ENCODE measurements at places on chromosomes 16 and 17.

- DNase-seq: no peak
Measured at GRCh38 chr17:71580220-71580619, 540.6 kb upstream of the SOX9 start.

DNA sequence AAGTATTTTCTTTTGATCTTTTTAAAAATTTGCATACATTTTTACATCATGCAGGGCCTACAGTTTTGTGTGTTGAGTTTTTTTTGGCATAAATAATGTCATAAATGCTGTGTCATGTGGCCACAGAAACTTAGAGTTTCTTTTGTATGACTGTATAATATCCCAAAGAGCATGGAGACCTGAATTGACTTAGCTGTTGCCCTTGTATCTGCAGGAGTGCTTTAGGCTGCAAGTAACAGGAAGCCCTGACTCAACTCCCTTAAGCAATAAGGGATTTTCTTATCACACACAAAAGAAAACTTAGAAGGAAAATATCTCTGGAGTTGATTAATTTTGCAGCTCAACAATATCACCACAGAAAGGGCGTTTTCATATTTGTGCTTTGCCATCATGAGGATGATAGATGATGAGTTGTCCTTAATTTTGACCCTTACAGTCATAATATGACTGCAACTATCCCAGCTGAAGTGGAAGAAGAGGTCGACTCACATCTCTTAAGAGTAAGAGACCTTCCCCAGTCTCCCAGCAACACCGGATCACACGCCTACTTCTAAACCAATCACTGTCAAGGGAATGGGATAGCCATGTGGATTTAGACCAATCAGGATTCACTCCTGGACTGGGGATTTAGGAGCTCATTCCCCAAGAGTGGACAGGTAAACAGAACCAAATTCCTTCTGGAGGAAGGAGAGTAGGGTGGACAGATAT is 138.9 kb downstream of the GSG1L start:
- no peak for DNase-seq

DNA sequence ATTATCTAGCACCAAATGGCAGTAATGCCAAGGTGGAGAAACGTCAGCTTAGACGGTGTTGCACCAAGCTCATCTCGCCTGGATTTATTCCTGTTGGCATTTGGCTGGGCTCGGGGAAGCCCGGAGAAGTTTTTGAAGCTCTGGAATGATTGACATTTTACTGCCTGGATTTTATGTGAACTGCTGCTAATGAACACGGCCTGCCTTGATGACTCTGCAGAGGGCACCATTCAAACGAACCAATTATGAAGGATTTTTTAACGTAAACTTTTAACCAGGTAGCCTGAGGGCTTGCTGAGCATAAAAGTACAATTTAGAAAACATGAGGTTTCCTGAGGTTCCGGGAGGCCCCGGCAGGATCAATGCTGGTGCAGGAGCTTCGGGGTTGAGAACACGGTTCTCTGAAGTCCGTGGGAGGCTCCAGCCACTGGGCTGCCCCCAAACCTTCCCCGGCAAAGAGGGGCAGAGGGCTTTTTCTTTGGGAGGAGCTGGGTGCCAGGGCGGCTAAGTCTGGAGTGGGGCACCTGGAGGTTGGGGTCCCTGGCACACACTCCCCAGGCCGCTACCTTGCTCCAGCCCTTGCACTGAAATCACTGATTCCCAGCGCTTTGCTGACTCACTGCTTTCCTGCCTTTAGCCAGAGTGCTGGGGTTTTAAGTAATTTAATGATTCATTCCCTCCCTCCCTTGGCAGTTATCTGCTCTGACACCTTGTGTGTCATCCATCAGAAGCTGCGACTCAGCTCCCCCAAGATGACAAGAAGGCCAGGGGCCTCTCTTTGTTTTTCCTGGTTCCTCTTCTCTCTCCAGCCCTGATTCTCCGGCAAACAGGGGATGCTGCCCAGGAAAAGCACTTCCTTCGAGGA is 161.2 kb upstream of the IRX3 start:
- no peak for DNase-seq

DNA sequence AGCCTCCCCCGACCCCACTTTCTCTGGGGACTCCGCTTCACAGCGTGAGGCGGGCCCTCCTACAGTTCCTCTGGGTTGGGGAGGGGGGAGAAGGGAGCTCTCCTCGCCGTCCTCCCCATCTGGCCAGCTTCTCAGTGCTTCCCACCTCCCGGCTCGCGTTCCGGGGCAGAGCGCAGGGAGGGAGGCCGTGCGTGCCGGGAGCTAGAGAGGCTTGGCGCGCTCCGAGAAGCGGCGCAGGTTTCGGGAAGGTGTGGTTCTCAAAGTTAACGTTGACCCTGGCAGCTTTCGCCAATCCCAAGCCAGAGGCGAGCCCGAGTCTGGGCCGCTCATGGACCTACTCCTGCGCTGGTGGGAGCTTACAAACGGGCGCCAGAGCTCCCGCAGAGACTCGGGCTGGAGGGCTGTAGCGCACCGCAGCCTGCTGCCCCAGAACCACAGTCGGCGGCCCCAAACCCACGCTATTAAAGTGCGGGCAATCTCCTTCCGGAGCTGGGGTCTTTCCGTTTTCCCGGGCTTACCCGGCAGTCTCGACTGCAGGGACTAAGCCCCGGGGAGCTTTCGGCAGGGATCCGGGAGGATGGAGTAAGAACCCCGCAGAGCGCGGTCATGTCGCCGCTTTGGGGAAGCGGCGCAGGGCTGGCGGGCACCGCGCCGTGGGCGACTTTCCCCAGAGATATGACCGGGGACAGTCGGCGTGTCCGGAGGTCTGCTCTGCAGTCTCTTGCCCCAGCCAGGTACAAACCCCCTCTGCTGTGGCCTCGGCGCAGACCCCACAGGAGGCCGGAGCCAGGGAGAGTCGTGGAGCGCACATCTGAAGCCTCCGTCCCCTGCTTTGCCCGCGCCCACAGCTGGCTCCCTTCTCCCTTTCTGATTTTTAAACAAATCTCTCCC is 787 bp downstream of the CDH11 start:
- DNase-seq: peak; percentile 31

DNA sequence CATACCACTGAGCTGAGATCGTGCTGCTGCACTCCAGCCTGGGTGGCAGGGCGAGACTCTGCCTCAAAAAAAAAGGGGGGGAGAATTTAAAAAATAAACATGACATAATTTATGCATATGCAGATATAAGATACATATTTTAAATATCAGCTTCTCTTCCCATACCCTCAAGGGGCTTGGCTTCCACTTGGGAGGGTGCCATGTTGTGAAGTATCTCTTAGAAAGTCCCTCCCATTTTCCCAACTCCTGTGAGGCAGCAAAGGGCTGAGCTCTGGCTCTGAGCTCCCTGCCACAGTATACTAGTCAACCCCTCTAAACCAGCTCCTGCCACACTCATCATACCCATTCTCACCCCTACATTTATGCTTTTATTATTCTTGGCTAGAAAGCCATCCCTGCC is 39.4 kb downstream of the MYH11 start:
- DNase-seq: no peak

DNA sequence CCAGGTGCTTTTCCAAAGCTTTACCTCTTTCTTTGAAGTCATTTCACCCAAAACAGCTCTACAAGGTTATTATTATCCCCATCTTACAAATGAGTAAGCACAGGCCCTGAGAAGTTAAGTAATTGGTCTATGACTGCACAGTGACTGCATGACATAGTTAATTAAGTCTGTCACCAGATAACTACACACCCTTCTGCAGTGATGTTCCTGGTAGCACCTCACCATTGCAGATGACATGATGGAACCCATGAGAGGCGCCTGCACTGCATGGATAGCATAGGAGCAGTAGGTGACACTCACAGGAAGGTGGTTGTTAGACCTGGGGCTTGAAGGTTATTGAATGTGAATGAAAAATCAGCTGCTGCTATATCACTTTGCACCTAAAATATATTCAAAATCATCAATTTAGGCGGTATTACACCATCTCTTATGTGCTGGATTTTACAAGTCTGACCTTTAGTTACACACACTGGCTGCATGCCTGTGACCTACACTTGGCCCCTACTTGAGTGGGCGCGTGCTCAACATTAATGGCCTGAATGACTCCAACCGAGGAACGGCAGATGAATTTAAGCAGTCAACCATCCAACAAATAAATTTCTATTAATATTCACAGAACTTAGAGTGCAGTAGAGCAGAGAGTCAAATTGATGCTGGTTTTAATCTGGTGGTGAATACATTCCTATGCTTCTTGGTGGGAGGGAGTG is 239.6 kb downstream of the CDH11 start:
- no peak for DNase-seq

DNA sequence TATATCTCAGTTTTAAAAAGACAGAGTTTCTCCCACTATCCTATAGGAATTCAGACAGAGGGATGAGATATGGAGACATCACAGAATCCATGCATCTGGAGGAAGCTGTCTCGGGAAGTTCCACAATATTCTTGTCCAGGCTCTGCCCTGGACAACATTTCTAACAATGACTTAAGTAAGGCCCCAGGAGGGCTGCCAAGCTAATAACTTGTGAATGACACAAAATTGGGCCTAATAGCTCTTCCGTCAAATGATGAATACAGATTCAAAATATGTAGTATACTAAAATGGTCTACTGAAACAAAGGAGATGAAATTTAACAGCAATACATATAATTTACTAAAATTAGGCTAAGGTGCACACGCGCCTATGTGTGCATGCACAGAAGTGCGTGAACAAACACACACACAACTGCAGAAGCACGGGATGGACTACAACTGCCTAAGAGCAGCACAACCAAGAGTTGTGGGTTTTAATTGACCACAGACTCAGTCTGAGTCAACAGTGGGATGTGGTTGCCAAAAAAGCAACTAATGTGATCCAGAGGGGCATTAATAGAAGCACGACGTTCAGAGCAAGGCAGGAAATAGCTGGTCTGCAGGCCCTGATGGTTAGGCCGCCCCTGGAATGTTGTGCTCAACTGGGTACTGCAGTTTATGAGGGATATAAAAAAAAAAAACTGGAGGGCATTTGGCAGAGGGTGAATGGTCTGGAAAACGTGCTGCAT is 26.3 kb upstream of the HS3ST2 start:
- DNase-seq: no peak

- DNase-seq: no peak
Measured at GRCh38 chr17:34365340-34365739, 2.3 kb upstream of the CCL1 start.

DNA sequence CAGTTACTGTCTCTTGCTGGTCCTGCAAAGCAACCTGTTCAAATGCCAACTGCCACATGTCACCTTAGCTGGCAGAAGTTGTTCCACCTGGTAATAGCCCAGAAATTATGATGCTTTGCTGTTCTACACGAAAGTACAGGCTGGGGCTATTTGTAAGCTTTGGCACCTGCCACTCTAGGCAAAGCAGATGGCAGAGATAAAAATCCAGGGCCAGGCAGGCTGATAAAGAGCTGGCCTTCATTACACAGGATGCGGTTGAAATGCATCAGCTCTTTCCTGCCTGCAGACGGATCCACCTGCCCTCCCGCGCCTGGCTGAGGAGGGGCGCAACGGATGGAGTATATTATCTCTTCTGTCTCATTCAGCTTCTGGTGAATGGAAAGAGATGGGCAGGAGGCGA is 29.3 kb upstream of the KDM8 start:
- DNase-seq: no peak

DNA sequence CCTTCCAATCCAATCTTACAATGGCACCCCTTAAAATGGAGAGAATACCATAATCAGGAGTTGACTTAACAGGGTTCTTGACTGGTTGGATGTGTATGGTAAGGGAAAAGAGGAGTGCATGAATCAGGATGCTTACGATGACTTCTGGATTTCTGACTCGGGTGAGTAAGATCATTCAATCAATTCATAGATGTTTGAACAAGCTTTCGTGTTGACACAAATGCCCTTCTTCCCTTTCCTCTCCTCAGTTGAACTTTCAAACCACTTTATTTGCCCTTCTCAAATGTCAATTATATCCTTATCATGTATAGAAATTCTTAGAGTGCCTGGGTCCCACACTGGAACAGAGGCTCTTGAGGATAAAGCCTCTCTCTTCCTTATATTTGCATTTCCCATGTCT is 25.9 kb downstream of the ABCC12 start:
- no peak for DNase-seq

DNA sequence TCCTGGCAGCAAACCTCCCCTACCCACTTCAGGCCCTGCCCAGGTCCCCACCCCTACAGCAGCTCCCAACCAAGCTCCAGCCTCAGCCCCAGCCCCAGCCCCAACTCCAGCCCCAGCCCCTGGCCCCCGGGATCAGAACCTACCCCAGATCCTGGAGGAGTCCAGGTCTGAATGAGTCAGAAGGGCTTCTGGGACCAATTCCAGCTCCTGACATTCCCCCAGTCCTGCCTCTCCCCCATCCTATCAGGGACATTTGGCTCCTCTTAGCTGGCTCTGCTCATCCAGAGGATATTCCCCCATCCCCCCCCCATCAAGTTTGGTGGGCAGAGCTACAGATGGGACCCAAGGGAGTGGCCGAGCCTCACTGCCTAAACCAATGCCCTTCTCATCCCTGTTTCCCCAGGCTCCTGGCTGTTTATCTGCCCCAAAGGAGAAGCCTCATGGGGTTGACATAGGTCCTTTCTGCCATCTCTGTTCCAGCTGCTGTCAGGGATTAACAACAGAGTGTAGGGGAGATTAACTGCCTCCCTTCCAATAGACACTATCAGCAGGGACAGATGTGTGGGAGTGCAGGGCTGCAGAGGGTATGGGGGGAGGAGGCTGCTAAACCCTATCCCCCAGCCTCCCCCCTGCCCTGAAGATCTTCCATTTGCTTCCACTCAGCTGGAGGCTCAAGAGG is 16.5 kb downstream of the CNTNAP1 start:
- no peak for DNase-seq

DNA sequence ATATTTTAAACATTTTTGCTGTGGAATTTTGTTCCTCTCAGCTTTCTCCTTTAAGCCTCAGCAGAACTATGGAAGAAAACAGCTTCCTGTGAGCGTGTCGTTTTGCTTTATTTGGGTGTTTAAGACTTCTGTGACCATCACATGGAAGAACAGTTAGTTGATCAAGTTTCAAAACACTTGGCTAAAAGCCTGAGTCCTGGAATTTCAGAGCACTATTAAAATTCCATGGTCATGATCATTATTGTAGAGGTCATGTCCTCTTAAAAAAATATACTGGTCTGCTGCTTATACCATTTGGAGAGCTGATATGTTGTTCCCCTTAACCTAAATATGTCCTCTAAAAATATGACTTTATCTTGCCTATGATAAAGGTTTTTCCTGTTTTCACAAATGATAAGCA is 12.6 kb upstream of the CDR2 start:
- no peak for DNase-seq

GRCh38 chr17:8964801-8965393 is 610 bp downstream of the PIK3R5 start:
- no peak for DNase-seq
